ENCODE measurements at places on chromosomes 12 and 14.
A peak's percentile ranks its signal among the peaks of the same experiment; 100 is the strongest.

- DNase-seq = no peak
Measured at GRCh38 chr12:122399592-122400373, 22.7 kb downstream of the CLIP1 start.

DNA sequence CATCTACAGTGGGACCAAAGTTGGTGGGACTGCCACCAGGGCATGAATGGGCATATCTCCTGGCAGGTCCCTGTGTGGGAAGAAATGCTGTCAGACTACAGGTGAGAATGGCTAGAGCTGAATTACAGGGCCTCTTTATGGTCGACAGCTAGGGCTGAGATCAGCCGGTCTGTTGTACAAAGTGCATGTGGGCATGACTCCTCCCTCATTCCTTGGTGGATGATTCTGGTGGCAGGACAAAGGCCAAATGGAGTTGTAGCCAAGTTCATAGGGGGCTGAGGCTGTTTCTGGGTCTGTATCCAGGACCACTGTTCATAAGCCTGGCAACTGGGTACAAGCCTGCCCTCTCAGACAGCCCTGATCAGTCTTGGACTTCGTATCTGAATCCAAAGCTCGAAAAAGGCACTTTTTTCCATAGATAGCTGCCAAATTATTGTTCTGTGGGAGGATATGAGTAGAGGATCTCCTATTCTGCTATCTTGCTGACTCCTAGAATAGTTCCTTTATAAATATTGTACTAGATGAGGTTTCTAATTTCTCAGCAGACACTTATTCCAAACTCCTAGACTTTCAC is 460.8 kb downstream of the TMEM117 start:
- no peak for DNase-seq

GRCh38 chr14:21037156-21037555 is 2.5 kb upstream of the RNASE13 start:
- no peak for DNase-seq

DNA sequence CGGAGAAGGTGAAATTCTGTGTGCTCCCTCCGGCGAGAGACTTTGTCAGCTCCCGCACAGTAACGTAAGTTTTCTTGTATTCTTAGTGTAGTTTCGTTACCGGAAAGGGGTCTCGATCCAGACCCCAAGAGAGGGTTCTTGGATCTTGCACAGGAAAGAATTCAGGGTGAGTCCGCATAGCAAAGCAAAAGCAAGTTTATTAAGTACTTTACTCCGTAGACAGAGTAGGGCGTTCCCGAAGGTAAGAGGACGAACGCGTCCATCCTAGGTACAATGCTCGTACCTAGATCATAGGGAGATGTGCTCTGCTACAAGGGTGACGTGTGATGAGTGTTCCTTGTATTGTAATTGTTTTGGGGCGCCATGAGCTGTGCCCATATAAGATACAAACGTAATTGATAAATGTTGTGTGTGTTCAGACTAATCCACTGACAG is 293 bp downstream of the IFI27L1 start:
- DNase-seq = no peak

GRCh38 chr12:45669093-45669492 is 60.4 kb upstream of the ARID2 start:
- no peak for DNase-seq

DNA sequence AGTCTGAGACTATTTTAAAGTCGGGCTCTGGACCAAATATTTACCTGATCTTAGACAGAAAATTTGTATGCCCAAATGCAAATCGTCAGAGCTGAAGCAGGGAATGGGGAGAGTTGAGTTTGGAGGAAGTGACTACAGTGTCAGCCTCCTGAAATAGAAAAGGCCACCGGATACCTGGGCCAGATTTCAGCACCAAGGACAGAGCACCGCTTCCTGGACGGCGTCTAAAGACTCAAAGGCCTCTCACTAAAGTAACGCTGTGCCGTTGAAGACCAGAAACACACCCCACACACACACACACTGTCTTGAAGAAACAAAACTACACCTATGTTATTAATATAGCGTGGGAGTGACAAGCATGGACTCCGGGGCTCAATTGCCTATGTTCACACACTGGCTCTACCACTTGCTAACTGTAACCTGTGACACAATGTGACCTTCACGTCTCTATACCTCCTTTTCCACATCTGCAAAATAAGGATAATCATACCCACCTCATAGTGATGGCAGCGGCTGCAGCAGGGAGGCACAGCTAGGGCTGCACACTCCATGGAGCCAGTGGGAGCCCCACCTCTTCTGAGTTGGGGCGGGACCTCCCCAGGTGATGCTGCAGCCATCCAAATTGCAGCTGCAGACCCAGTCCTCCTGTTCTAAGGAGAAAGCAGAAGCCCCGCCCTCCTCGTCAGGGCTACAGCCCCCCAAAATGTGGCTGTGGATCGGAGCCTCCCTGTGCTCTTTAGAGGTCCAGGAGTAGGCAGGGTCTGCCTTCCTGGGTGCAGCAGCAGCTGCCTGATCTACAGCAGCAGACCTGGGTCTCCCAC is 35.6 kb downstream of the KRT76 start:
- peak; percentile 17 for DNase-seq

GRCh38 chr14:106039400-106039799 is 513.0 kb downstream of the TMEM121 start:
- DNase-seq = no peak

- DNase-seq = no peak
Measured at GRCh38 chr12:124730455-124730932, 133.2 kb downstream of the SCARB1 start.

DNA sequence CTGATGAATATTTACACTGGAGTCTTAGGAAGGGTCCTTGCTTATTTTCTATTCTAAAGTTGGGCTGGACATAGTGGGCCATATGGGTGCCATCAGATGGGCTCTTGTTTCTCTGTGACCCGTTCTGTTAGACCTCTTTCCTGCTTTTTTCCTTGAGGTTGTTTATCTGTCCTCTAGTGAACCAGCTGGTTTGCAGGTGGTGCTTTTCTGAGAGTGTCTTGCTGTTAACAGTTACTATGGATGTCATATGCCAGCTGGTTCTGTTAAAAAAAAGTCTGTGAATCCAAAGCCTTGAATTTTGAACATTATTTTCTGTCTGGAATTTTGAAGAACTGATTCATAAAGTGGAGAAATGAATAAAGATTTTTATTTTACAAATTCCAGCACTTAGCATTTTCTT is 29.2 kb downstream of the ZC3H14 start:
- no peak for DNase-seq

- no peak for DNase-seq
Measured at GRCh38 chr12:121894633-121895032, 6.0 kb downstream of the PSMD9 start.

- DNase-seq = no peak
Measured at GRCh38 chr12:58801986-58802385, 118.3 kb downstream of the LRIG3 start.

- no peak for DNase-seq
Measured at GRCh38 chr14:62665286-62665685, 380.0 kb downstream of the KCNH5 start.

GRCh38 chr12:26736563-26737486 is 96.2 kb downstream of the ITPR2 start:
- no peak for DNase-seq

GRCh38 chr14:100403802-100404365 is 80.7 kb downstream of the SLC25A47 start:
- DNase-seq = no peak

DNA sequence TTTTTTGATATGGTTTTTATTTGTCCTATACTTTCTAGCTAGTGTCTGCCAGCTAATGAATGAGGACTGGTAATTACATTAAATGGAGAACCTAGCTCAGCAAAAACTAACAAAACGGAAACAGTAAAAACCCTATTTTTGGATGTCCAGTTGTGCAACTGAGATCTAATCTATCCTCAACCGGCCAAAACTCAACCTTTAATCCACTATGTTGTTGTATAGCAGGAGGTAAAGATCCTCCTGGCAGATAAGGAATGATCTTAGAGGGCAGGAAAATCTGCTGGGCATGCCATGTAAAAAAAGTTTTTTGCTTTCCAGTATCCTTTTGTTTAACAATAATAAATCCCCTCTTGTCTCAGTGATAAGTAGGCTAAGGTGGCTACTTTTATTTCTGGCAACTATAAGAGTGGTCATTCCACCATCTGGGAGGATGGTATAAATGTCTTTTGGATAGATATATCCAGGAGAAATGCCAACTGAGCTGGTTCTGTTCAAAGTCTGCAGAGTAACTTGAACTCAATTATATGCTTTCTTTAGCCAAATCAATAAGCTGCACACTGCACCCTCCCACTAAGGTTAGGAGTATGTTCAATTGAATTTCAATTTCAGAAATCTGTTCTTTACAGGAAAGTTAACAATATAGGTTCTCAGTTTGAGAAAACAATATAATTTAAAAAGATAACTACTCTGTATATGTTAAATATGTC is 40.1 kb downstream of the WASHC3 start:
- DNase-seq = no peak

- no peak for DNase-seq
Measured at GRCh38 chr14:23145794-23146350, 26.8 kb upstream of the CEBPE start.

DNA sequence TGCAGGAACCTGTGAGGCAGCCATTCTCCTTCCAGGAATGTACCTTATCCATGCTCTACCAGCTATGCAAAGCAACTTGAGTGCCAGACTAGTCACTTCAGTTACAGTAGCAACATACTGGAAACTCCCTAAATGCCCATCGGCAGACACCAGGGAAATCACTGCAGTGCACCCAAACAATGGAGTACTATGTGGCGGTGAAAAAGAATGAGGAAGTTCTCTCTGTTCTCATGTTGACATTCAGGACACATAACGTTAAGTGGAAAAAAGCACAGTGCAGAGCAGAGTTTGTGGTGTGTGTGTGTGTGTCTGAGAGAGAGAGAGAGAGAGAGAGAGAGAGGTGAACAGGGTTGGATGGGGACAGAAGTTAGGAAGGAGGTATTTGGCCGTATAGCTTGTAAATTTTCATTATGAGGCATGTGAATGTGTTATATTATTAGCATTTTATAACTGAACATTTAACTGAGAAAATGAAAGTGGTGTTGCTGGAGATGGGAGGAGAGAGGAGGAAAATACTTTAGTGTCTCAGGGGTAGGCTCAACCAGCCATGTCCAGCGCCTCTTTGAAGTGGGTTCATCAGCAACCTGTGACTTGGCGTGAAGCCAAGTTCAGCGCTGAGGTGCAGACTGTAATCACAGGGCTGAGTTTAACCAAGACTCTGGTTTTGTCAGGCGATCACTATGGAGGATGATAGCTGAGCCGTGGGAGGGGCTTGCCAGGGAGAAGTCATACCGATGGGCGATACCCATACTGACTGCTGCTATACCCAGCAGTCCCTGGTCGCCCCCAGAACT is 17.3 kb downstream of the TNFAIP2 start:
- no peak for DNase-seq

DNA sequence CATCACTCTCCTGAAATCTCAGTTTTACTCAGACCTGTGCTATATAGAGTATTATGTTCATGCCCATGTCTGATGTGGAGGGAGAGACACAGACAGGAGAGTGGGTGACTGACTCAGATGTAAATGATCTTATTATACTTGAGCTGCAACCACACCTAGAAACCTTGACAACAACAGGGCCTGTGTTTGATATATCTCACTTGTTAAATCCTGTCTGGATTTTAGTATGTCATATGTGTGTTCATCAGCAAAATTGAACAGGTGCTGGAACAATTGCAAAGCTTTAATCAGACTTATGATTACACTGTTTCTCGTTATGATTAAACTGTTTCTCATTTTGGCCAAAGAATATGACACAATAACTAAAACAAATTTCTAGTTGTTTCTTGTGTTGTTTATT is 37.7 kb downstream of the DIP2B start:
- DNase-seq = no peak

- DNase-seq = no peak
Measured at GRCh38 chr14:32938719-32939253, at the start of gene NPAS3. Gene NPAS3, plus strand, starts transcription at chr14:32938879.

DNA sequence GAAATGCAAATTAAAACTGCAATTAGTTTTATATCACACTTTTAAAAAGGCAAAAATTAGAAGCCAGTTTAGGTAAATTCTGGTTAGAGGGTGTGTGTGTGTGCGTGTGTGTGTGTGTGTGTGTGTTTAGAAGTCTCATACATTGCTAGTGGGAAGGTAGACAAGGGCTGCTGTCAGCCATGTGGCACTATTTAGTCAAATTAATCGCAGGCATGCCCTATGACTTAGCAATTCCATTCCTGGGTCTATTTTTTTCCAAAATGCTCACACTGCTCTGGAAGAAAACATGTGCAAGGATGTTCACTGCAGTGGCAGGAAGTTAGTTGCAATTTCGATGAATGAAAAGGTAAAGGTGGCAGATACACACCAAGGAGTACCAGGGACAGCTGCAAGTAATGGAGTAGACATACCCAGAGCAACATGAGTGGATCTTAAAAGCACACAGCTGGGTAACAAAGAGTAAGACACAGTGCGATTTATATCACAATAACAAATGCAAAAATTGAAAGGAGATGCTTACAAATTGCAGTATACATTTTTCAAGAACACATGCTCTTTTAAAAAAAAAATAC is 11.6 kb downstream of the CAPZA3 start:
- DNase-seq = no peak

GRCh38 chr12:123089140-123089539 is 61.8 kb downstream of the PITPNM2 start:
- no peak for DNase-seq

DNA sequence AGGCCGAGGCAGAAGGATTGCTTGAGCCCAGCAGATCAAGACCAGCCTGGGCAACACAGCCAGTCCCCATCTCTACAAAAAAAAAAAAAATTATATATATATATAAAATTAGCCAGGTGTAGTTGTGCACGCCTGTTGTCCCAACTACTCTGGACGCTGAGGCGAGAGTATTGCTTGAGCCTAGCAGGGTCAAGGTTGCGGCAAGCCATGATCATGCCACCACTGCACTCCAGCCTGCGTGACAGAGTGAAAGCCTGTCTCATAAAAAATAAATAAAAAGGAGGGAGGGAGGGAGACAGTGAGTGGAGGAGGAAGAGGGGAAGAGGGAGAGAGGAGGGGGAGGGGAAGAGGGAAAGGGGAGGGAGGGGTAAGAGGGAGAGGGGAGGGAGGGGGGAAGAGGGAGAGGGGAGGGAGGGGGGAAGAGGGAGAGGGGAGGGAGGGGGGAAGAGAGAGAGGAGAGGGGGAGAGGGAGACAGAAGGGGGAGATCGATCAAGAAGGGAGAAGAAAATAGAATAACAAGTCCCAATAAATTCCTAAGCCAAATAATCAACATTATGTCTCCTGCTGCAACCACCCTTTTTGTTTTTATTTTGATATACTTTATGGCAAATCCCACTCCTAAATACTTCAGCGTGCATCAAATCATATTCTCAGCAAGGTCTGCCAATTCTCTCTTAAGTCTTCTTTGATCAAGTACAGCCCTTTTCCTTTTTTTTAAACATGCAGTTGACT is 163.9 kb downstream of the MED13L start:
- no peak for DNase-seq

GRCh38 chr12:10612984-10613348 is 443 bp downstream of the MAGOHB start:
- no peak for DNase-seq

GRCh38 chr14:29601616-29602015 is 326.0 kb downstream of the PRKD1 start:
- DNase-seq = no peak

DNA sequence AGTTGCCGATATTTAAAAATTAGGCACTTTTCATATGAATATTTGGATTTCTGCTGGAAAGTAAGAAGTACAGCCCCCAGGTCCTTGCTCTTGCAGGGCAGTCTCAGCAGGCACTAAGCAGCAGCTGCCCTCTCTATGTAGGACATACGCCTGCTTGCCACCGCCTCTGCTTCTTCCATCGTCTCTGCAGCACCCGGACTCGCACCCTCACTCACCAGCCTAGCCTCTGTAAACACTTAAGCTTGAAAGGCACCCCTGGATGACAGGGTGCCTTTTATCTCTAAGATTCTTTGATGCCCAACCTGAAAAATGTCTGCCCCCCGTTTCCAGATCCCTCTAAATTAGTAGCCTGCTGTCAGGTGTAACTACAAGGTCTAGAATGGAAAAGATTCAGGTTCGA is 19.0 kb downstream of the OTUB2 start:
- no peak for DNase-seq

Measured in stimulated activated CD8-positive, alpha-beta memory T cell treated with anti-CD3 and anti-CD28 coated beads, Interleukin-4, amount 100 ng/mL, for 4 hours (primary cell).